ENCODE measurements at places on chromosomes 1 and 21. TPM values are rescaled to one million over a fixed set of nuclear protein-coding genes. Genes with fewer than 3 reads are reported as not detected.

LCE1D gene
- polyA plus RNA-seq, result not detected

DNA sequence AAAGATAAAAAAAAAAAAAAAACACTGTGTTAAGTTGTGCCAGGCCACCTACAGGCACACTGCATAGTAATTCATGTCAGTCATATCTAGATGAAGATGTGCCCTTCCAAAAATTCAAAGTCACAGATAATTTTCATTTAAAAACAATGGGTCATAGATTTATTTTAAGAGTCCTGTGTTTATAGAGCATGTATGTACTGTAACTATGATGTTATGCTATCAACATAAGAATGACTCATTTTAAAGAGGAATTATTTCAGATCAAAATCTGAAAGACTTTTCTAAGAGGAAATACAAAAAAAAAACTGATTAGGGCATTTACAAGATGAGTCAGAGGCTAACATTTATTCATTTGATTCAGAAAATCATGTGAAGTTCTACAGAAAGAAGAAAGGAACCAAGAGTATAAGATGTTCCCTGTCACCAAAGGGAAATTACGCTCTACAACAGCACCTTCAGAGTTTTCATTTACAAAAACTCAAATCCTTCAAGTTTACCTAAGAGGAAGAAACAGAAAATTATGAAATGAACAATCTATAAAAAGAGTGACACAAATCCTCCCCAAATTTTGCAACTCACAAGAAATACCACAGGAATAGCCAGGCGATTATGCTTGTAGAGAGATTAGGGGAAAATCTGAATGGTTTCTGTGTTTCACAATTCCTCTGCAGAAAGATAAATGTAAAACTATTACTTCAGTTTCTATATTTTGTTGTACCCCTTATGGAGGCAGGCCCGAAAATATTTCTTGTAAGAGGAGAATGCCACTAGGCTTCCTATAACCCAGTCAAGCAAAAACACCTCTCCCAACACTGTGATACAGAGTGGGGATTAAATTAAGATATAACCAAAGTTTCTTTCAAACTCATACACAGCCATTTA, 13.8 kb downstream of the TP53BP2 start:
- no peak for DNase-seq

- DNase-seq, result no peak
These were observed 473 bp upstream of the BRDT start for GRCh38 chr1:91948501-91949355.

FTCD gene
- polyA plus RNA-seq, result 0.24 TPM

GRCh38 chr1:153506386-153506785, 29.4 kb downstream of the S100A6 start:
- no peak for DNase-seq

SPRR3 gene
- polyA plus RNA-seq, result not detected

LCE1E gene
- polyA plus RNA-seq, result 6.2 TPM

DNA sequence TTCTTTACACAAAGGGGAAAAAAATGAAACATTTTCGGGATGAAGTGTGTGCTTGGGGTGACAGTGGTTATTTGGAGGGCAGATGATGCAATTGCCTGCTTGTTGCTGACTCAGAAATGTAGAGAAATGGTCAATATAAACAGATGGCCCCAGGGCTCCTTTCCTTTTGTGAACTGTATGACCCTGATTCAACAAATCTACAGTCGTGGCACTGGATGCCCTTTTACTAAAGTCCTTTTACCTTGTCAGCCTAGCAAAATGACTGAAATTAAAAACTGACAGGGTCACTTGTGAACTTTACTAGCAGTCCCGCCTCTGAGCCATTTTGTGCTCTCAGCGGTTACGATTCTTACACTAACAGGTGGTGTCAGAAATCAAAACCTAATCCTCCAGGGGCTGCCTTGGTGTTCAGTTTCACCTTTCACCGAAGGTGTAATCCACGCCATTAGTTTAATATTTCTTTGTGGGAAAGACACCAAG, 49.8 kb downstream of the GREM2 start:
- DNase-seq, result no peak

BARHL2 gene
- not detected for polyA plus RNA-seq

GRCh38 chr1:227958617-227959324, 11.0 kb upstream of the WNT9A start:
- no peak for DNase-seq

DNA sequence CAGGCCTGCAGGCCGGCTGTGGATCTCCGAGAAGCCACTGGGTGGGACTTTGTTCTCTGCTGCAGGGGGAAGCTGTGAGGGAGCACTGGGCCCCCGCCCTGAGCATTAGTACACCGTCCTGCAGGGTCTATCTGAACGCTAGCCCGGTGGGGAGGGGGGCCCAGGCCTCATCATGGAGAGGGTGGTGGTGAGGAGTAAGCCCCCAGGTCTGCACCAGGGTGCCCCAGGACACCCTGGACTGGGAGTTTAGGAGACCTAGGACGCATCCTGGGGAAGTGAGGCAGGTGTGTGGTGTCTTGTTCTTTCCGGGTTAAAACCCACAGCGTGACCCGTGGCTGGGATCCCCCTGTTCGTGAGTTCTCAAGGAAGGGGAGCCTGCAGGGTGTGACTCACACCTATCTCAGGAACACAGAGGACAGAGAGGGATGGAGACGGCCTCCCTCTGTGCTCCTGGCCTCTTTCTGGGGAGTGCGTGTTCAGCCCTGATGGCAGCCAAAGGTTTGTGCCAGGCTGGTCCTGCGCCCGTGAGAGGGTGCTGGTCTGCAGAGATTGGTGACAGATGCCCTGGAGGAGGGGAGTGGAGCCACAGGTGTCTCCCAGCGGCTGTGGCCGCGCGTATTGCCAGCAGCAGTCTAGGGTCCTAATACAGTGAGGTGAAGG, 44.8 kb downstream of the AGPAT3 start:
- DNase-seq, result no peak

GJB3 gene
- not detected for polyA plus RNA-seq

DNA sequence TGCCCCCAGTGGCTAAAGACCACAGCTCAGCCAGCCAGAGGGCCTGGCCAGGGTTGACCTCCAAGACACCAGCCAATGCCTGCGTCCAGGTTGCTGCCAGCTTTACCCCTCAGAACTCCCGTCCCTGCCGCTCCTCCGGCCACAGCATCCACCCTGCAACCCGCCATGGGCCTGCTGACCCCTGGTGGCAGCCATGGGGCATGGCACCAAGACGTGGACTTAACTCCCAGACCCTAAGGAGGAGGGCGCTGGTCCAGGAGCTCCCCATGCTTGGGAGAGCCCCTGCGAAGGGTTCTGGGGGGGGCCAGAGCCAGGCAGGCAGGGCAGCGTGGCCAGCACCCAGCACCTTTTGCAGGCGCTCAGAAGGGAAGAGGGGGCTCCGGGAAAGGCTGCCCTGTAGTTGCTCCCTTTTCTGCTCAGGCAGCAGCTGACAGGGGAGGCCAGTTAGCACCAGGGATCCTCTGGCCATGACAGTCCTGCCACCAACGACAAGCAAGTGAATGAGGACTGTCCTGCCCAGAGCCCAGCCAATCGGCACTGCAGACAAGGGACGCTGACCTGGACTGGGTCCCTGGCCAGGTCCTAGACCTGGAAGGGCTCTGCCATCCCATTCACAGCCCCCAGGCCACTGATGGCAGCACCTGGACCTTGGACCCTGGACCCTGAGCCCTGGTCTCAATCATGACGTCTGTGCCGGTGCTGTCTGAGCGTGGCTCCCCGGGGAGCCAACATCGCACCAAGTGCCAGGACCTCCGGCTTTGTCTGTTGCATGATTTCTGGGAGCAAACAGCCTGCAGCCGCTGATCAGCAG, 246.2 kb downstream of the NPHP4 start:
- DNase-seq, result no peak

- no peak for DNase-seq
These were observed 186.7 kb downstream of the TOMM20 start for GRCh38 chr1:234942012-234942332.

C1orf105 gene
- not detected for polyA plus RNA-seq

- no peak for DNase-seq
These were observed at the start of gene KLHL21 for GRCh38 chr1:6602669-6603237. Gene KLHL21 (minus strand): TSS chr1:6602869. CDS start chr1:6602817, 52 bp downstream.

- peak; percentile 58 for DNase-seq
These were observed 22.1 kb upstream of the ATF3 start for GRCh38 chr1:212586206-212587015.

DNA sequence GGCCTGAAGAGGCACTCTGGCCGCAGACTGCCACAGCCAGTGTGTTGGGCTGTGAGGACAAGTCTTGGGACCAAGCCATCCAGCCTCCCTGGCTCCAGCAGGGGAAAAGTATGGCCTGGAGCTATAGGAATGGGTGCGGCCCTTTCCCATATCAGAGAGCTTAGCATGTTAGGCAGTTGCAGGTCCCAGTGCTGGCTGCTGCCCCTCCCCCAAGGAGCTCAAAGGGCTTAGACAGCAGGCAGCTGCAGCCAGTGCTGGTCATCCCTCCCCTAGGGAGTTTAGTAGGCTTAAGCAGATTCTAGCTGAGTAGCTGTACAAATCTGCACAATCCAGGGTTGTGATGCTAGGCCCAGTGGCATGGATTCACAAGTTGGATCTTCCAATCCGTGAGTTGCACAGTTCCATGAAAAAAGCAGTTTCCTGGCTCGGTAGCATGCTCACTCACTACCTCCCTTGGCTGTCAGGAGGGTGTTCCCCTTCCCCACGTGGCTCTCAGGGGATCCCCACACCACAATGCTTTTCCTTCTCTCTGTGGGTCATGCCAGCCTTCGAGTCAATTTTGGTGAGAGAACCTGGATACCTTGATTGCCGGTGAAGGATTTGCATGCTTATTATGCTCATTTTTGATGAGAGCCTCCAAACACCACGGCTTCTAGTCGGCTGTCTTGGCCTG, 1490.8 kb downstream of the BRINP3 start:
- DNase-seq, result no peak

Data from GM12878 (cell line).